ENCODE measurements at places on chromosomes 16 and 17.

GRCh38 chr16:27468941-27469531 lies 67.1 kb downstream of the IL21R start:
- DNase-seq, result no peak

- peak; percentile 21 for DNase-seq
These were observed 100.7 kb downstream of the MGAT5B start for GRCh38 chr17:76968707-76969597.

- no peak for DNase-seq
These were observed at the start of gene CAVIN1 for GRCh38 chr17:42422958-42423712. Gene CAVIN1, minus strand, starts transcription at chr17:42423256. Its CDS starts 159 bp downstream, at chr17:42423097.

DNA sequence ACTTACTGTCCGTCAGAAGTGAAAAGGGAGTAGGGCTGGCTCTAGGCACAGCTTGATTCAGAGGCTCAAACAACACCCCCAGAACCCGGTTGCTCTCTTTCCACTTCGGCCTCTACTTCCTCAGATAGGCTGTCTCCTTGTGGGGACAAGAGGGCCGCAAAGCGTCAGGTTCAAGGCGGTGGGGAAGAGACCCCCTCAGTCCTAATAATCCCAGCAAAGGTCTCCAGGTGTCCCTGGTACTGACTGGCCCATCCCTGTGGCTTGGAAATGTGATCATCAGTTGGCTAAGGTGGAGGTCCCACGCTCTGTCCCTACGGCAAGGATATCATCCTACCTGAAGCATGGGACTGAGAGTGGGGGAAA lies 26.0 kb downstream of the NGFR start:
- DNase-seq, result no peak

- no peak for DNase-seq
These were observed 16.8 kb upstream of the USP43 start for GRCh38 chr17:9628509-9628908.

- no peak for DNase-seq
These were observed 216.1 kb downstream of the ABCC12 start for GRCh38 chr16:47939680-47940079.

- DNase-seq, result no peak
These were observed 49.0 kb upstream of the METRNL start for GRCh38 chr17:83030432-83030831.

- DNase-seq, result peak; percentile 67
These were observed 2.7 kb downstream of the FHOD1 start for GRCh38 chr16:67244387-67245185.

DNA sequence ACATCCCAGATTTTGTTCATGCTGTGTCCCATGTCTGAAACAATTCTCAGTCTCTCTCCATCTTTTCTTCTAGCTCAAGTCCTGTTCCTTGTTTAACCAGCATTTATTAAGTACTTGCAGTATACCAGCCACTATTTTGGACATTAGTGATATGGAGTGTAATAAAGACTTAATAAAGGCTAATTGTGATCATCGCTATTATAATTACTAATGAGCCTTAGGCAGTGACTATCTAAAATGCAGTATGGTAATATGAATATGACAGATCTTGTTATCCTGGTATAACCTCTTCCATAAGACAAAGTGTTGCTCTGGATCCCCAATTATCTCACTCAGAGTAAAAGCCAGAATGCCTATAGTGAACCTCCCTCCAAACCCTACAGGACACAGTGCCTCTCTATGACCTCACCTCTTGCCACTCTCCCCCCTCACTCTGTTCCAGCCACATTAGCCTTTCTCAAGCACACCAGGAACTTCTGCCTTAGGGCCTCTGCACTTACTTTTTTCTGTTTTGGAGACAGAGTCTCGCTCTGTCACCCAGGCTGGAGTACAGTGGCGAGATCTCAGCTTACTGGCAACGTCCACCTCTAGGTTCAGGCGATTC lies 1.8 kb upstream of the FLOT2 start:
- DNase-seq, result no peak

GRCh38 chr17:53719229-53719628 lies 103.5 kb upstream of the KIF2B start:
- DNase-seq, result no peak

- DNase-seq, result no peak
These were observed 41.2 kb upstream of the NDRG4 start for GRCh38 chr16:58458606-58459343.

DNA sequence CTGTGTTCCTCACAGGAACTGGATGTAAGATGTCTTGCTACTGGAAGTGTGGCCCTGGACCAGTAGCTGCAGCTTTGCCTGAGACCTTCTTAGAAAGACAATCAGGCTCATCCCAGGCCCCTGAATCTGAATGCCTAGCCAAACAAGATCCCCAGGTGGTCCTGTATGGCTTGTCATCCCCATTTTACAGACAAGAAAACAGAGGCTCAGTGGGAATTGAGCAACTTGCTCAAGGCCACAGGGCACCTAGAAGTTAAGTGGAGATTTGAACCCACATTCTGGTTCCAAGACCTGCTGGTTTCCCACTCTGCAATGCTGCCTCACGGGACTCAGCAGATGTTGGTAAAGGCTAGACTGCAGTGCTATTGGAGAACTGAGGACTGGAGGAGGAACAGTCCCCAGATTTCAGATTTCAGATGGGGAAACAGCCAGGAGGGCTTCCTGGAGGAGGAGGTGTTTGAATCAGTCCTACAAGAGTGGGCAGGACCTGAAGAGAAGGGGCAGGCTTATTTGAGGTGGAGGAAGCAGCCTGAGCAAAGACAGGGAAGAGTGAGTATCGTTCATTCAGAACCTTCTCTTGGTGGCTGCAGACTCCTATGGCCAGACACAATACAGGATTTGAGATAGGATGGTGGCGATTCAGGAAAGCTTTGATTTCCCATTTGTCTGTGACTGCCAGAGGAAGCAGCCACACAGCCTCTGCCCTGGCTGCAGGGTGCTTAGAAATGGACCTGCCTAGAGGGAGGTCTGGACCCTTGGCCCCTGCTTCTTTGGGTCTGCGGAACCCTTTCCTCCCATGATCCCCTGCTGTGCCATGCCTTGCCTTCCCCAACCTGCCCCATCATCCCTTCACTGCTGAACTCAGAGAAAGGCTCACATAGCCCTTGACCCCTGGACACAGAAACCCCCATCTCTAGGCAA lies 233.4 kb upstream of the NLRP1 start:
- no peak for DNase-seq

All from stimulated activated CD8-positive, alpha-beta memory T cell treated with anti-CD3 and anti-CD28 coated beads, Interleukin-2, amount 100 ng/mL, for 1 hour (primary cell).